ENCODE measurements at places on chromosomes 6 and 20.

GRCh38 chr6:108831104-108831503 lies 17.1 kb upstream of the ARMC2 start:
- no peak for DNase-seq

GRCh38 chr20:3560578-3560977 lies 89.8 kb downstream of the ATRN start:
- DNase-seq: no peak

- DNase-seq: no peak
These were observed 154.6 kb upstream of the SOX4 start for GRCh38 chr6:21438986-21439352.

GRCh38 chr6:31874836-31875572 lies 3.8 kb downstream of the SLC44A4 start:
- DNase-seq: no peak

DNA sequence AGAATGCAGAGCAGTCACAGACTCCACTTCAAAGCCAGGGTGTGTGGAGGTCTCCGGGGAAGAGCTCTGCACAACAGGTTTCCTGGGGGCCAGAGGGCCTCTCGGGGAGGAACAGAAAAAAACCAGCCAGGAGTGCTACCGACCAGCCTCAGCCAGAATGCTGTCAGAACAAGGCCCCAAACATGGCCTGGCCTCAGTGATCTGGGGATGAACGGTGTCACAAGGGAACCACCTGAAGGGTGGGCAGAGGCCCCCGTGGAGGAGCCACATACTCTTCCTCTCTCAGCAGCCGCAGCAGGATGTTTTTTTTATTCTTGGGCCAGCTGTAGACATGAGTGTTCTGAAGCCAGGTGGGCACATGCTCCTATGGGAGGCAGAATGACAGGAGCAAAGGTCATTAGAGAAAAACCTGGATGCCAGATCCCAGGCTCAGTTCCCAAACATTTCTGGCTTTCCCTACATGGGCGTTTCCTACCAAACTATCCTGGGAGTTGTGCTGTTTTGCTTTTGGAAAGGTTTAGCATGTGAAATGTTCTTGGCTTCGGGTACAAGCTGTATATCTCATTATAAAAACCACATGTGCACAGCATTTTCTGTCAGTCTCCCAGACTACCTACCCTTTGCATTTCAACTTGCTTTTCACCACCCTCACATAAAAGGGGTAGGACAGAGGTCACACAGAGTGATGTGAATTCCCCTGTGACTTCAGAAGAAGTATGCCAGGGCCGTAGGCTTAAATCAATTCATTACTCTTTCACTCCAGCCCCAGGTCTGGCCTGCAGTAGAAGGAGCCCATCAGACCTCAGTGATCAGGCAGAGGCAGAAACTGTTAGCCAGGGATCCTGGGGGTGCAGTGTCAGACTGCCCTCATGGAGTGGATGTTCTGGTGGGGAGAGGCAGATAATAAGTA lies 46.2 kb downstream of the TRAF3IP2 start:
- no peak for DNase-seq

DNA sequence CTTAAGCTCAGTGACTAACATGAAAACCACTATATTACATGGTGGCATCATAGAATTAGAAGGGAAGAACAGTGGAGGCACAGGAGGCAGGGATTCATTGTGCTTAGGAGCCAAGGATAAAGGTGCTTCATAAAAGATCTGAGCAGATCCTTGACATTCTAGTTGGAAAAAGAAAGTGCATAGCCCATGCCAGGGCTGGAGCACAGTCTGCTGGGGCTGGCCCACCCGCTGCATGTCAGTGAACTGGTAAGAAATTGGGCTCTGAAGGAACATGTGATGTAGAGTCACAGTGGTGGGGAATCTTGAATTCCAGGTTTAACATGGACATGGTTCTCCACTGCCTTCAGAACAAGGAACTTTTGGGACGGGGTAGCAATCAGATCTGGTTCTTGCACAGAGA lies 20.4 kb downstream of the MYLIP start:
- no peak for DNase-seq

GRCh38 chr6:136501096-136501495 lies 49.1 kb downstream of the MAP7 start:
- no peak for DNase-seq

DNA sequence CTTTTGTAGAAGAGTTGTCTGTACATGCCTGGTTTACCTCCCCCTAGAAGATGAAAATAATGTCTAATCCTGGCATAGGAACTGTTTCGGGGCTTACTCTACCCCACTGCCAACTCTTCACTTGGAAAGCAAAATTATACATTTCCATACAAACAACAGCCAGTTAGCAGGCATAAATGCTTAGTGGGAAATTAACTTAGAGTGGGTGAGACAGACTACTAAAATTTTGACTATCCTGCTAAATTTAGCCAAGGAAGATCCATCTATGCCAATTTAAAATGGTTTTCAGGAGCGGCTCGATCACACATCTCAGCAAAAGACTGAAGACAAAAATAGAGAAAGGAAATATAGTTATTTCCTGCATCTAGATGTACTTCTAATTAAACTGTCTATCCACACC lies 221.2 kb downstream of the TPBG start:
- no peak for DNase-seq

GRCh38 chr6:140193269-140193668 lies 818.8 kb upstream of the CITED2 start:
- peak; percentile 8 for DNase-seq

- DNase-seq: no peak
These were observed 31.2 kb upstream of the SMIM28 start for GRCh38 chr6:138346302-138347195.

GRCh38 chr6:79038061-79038460 lies 40.0 kb downstream of the PHIP start:
- no peak for DNase-seq

DNA sequence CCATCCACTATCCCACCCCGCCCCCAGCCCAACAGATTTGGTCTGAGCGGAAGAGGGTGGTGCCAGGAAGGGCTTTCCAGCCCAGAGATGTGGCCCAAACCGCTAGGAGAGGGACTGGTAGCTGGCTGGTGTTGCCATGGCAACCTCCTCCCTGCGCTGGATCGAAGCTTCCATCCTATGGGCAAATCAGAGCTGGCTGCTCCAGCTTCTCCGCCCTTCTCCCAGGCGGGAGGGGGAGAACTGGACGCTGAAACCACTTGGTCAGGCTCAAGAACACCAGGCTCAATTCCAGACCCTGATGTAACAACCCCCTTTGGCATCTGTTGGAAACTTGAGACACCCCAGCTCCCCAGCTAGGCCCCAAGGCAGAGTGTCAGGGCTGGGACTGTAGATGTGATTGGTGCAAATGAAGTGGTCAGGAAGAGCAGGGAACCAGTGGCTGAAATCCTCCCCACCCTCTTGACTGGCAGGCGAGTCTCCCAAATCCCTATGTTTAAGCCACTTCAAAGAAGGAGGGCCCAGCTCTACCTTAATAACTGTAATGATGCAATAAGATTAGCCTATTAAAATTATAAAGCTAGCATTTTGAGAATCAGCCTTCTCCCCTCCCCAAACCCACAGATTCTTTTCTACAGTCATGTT lies 4.2 kb downstream of the RIMS4 start:
- DNase-seq: peak; percentile 30

- no peak for DNase-seq
These were observed 182.1 kb upstream of the EXOC2 start for GRCh38 chr6:875012-875411.

GRCh38 chr20:56624786-56625681 lies 4.1 kb upstream of the TFAP2C start:
- DNase-seq: no peak

- no peak for DNase-seq
These were observed 32.0 kb downstream of the KCNQ2 start for GRCh38 chr20:63440366-63440955.

- DNase-seq: no peak
These were observed 51.6 kb upstream of the SNAP25 start for GRCh38 chr20:10167040-10167439.

DNA sequence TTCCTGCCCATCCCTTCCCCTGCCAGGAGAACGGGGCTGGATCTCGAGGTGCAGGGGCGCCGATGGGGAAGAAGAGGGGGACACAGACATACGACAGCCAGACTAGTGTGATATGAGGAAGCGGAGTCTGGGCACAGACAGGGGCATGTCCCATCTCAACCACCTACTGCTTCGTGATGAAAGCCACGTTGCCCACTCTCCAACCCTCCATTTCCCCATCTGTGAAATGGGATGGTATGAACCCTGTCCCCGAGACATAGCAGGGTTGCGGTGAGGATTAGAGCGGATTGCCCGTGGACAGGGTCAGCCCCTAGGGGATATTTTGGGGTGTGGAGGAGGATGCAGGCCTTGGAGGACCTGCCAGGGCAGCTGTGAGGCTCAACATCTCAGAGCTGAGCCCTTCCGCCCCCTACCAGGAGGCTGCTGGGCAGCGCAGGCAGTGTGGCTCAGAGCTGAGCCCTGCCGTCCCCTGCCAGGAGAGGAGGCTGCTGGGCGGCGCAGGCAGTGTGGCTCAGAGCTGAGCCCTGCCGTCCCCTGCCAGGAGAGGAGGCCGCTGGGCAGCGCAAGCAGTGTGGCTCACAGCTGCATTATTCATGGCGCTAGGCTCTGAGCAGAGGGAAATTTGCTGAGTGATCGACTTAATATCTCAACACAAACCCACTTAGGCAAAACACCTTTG lies 71.7 kb downstream of the GRM4 start:
- no peak for DNase-seq

GRCh38 chr20:17835934-17836300 lies 132.7 kb downstream of the SNX5 start:
- DNase-seq: no peak

- DNase-seq: no peak
These were observed 4.8 kb downstream of the NFYA start for GRCh38 chr6:41077536-41077935.

GRCh38 chr6:8130399-8130798 lies 28.1 kb upstream of the EEF1E1 start:
- no peak for DNase-seq

- no peak for DNase-seq
These were observed 1.4 kb downstream of the NNAT start for GRCh38 chr20:37522260-37523011.

- peak; percentile 51 for DNase-seq
These were observed 43.7 kb upstream of the GABRR1 start for GRCh38 chr6:89260832-89261231.

GRCh38 chr6:52227495-52227894 lies 16.8 kb downstream of the IL17F start:
- DNase-seq: no peak

DNA sequence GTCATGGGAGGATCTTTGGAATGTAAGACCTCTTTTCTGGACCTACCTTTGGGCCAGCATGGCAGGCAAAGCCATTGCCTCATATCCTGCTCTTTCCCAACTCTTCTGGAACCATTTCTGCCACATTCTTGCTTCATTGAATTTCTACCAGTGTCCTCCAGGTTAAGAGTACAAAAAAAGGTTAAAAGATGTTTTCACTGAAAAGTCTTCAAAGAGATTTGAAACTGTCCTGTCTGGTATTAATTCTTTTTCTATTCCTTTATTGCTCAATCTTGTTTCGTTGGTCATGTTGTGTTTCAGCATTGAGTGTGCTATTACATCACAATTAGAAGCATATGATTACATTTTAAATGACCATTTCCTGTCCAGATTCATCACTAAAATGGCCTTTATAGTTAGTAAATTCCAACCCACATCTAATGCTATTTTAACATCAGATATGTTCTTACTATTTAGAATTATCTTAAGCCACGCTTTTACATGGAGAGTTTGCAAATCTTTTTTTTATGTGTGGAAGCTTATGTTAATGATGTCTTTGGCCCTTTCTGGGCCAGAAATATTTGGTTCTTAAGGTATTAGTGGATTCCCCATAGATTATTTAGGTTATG lies 450.9 kb downstream of the GJA1 start:
- no peak for DNase-seq

- no peak for DNase-seq
These were observed 41.1 kb downstream of the SUN5 start for GRCh38 chr20:32963176-32963575.

DNA sequence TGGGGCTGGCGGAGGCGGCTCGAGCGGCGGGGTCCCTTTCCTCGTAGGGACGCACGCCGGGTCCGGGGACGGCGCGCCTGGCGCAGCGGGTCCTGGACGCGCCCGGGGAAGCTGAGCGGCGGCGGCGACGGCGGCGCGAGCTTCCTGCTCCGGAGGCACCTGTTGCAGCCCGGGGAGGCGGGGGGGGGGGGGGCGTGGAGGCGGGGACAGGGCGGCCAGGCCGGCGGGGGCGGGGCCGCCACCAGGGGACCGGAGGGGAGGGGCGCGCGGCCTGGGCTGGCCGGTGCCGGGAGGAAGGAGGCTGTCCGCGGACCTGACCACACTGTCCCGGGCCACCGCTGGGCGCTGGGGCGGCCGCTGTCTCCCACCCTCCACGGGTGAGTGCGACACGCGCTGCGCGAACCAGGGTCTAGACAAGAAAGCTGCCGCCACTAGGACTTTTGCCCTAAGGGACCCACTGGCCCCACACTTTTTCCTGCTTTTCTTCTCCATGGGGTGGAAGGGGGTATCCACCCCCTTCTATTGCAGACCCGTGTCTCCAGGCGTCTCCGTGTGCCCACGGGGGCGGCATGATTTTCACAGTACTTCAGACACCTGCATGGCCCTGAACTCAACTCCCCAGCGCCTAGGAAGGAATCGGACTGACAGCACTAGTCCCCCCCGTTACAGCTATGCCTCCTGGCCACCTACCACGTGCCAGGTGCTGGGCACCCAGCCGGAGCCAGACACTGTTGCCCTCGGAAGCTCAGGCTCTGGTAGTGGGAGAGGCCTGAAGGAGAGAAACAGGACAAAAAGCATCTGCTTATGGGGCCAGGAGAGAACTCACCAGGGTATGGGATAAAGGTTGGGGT lies at the start of gene NFATC2:
TSS of gene NFATC2 (minus strand) at position 149 of the 851 bp plus-strand sequence. CDS start 220 bp downstream, outside the sequence.
- peak; percentile 34 for DNase-seq

GRCh38 chr20:14741616-14742015 lies 404.2 kb upstream of the FLRT3 start:
- DNase-seq: no peak

- no peak for DNase-seq
These were observed 215.4 kb upstream of the DEFB112 start for GRCh38 chr6:50264995-50265571.

- no peak for DNase-seq
These were observed 43.5 kb upstream of the EPB41L1 start for GRCh38 chr20:36110994-36111393.

GRCh38 chr6:47180633-47181032 lies 129.1 kb downstream of the TNFRSF21 start:
- no peak for DNase-seq

GRCh38 chr6:3415082-3415453 lies 41.8 kb downstream of the SLC22A23 start:
- DNase-seq: no peak

GRCh38 chr6:112221981-112222852 lies 32.1 kb downstream of the LAMA4 start:
- DNase-seq: no peak

- no peak for DNase-seq
These were observed 85.1 kb downstream of the STMND1 start for GRCh38 chr6:17186925-17187324.

GRCh38 chr6:50390416-50390815 lies 322.9 kb upstream of the TFAP2D start:
- no peak for DNase-seq

GRCh38 chr6:38034274-38034914 lies 214.9 kb downstream of the ZFAND3 start:
- peak; percentile 6 for DNase-seq

GRCh38 chr6:14353281-14353680 lies 235.7 kb downstream of the CD83 start:
- no peak for DNase-seq
